ENCODE measurements at places on chromosomes 2 and 18.

- DNase-seq = no peak
Observed at GRCh38 chr18:46577546-46577945, 79.5 kb downstream of the LOXHD1 start.

DNA sequence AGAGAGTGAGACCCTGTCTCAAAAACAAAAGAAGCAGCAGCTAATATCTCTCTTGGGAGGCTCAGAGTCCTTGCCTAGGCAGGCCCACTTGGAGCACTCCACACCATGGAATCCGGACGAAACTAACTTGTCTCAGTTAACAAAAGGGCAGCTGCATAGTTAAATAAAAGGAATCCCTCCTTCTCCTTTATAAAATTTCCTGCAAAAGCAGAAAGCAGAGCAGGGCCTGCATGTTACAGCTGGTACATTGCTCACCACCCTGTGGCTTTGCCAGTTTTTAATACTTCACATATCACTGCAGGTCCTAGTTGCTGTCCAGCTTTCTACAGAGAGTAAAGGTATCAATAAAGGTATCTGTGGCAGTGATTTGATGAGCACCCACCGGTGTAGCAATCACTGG is 93.6 kb downstream of the ASAP2 start:
- DNase-seq = no peak

GRCh38 chr2:726169-726568 is 49.0 kb upstream of the TMEM18 start:
- DNase-seq = no peak

- no peak for DNase-seq
Observed at GRCh38 chr2:231803501-231804138, 17.4 kb downstream of the COPS7B start.

GRCh38 chr2:135685361-135685760 is 56.3 kb upstream of the UBXN4 start:
- DNase-seq = no peak

DNA sequence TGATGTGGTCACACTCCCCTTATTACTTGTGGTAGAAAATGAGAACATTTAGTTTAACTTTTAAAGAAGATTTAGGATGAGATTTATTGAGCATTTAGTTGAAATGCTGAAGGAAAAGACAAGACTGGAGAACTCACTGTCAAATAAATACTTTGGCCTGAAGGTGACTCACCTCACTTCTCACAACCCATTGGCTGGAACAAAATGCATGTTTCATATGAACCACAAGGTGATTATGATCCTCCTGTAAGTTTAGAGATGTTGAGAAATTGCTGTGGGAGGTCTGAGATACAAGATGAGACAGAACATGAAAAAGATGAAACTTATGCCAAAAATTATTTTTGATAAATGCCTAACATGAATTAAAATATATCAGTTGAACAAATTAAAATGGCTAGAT is 1004.5 kb downstream of the SOCS6 start:
- no peak for DNase-seq

GRCh38 chr2:23452853-23453420 is 68.0 kb downstream of the KLHL29 start:
- no peak for DNase-seq

DNA sequence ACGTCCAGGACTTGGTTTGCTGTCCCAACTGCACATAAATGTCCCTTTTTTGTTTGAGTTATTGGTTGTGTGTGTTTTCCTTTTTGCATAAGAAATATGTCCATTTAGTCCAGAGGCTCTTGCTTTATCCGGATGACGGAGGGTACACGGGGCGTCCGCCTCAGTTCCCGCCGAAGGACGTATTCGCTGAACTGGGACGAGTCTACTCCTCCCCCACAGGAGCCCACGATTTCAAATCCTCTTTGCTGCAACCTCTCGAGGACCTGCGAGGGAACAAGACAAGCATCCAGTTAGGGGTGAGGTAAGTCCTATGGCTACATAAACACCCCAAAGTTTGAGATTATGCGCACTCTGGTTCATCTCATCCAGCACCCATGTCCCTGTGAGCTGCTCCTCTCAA is 92.7 kb downstream of the KCTD1 start:
- no peak for DNase-seq
